ENCODE measurements at places on chromosomes 13 and 19.

GRCh38 chr19:56295531-56296455 lies 18.8 kb downstream of the ZSCAN5A start:
- no peak overlapping the region for H3K27ac ChIP-seq
- DNase-seq: no peak
- H3K36me3 ChIP-seq: peaks cover 10% of the 10 kb centered on the region
- no peak overlapping the region for H3K4me3 ChIP-seq
- H3K4me1 ChIP-seq: peaks cover 1% of the 10 kb centered on the region
- no peaks in the 10 kb centered on the region for H3K27me3 ChIP-seq

DNA sequence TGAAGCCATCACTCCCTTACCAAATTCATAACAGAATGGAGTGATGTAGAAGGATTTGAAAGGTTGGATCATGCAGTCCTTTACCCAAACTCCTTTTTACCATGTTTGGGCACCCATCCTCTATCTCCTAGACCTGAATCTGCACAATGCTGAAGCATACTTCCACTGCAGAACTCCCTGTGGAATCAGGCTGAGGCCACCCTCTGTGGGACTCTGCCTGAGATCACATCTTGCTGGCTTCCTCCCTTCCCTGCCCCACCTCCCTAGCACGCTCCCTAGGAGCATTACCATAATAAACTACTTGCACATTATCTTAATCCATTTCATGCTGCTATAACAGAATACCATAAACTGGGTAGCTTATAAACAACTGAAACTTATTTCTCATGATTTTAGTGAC lies 68.4 kb upstream of the VSTM2B start:
- no peak overlapping the region for H3K27ac ChIP-seq
- no peaks in the 10 kb centered on the region for H3K36me3 ChIP-seq
- no peak overlapping the region for H3K4me3 ChIP-seq
- H3K27me3 ChIP-seq: no peaks in the 10 kb centered on the region
- no peak for DNase-seq

GRCh38 chr13:101751488-101751887 lies 299.0 kb downstream of the ITGBL1 start:
- H3K36me3 ChIP-seq: no peaks in the 10 kb centered on the region
- H3K4me1 ChIP-seq: no peaks in the 10 kb centered on the region
- no peak overlapping the region for H3K27ac ChIP-seq
- DNase-seq: no peak

DNA sequence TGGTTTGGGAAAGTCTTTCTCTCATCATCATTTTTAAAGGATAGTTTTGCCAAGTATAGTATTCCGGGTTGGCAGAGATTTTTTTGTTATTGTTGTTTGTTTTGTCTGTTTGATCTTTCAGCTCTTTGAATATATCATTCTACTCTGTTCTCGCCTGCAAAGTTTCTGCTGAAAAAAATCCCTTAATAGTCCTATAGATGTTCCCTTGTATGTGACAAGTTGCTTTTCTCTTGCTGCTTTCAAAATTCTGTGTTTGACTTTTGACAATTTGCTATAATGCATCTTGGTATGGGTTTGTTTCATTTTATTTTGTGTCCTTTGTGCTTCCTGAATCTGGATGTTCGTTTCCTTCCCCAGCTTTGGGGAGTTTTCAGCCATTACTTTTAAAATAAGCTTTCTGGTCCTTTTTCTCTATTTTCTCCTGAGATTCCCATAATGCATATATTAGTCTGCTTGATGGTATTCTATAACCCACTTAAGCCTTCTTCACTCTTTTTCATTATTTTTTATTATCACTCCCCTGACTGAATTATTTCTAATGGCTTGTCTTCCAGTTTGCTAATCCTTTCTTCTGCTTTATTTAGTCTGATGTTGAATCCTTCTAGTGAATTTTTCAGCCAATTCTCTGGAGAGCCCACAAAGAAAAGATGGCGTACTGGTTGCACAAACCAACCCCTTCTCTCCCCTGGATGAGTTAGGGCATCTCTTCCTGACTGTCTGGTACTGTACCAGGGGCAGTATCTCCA lies 14.6 kb downstream of the ZNF569 start:
- H3K27ac ChIP-seq: no peak overlapping the region
- H3K36me3 ChIP-seq: peaks cover 55% of the 10 kb centered on the region
- no peak for DNase-seq
- no peaks in the 10 kb centered on the region for H3K27me3 ChIP-seq

- no peaks in the 10 kb centered on the region for H3K4me1 ChIP-seq
- no peak overlapping the region for H3K4me3 ChIP-seq
- H3K36me3 ChIP-seq: no peaks in the 10 kb centered on the region
- no peak for DNase-seq
Observed at GRCh38 chr13:101757446-101758039, 305.1 kb downstream of the ITGBL1 start.

GRCh38 chr13:21164631-21165030 lies 11.7 kb downstream of the SKA3 start:
- DNase-seq: no peak
- peaks cover 35% of the 10 kb centered on the region for H3K36me3 ChIP-seq
- no peak overlapping the region for H3K27ac ChIP-seq
- H3K27me3 ChIP-seq: no peaks in the 10 kb centered on the region
- no peak overlapping the region for H3K4me3 ChIP-seq

- H3K4me3 ChIP-seq: no peak overlapping the region
- DNase-seq: no peak
- peaks cover 41% of the 10 kb centered on the region for H3K36me3 ChIP-seq
- no peaks in the 10 kb centered on the region for H3K27me3 ChIP-seq
Observed at GRCh38 chr19:46736531-46737297, 9.1 kb upstream of the FKRP start.

GRCh38 chr13:40517486-40518480 lies 148.7 kb downstream of the FOXO1 start:
- H3K36me3 ChIP-seq: no peaks in the 10 kb centered on the region
- no peak overlapping the region for H3K4me3 ChIP-seq
- no peaks in the 10 kb centered on the region for H3K27me3 ChIP-seq

GRCh38 chr19:12867120-12868099 lies 13.8 kb downstream of the DNASE2 start:
- peaks cover 3% of the 10 kb centered on the region for H3K27me3 ChIP-seq
- H3K4me1 ChIP-seq: peaks cover 12% of the 10 kb centered on the region
- peaks cover 6% of the 10 kb centered on the region for H3K36me3 ChIP-seq
- H3K27ac ChIP-seq: no peak overlapping the region
- peak; percentile 67 for DNase-seq

GRCh38 chr19:18453269-18454024 lies 15.5 kb upstream of the ISYNA1 start:
- no peak overlapping the region for H3K27ac ChIP-seq
- H3K4me3 ChIP-seq: no peak overlapping the region

Data from activated CD4-positive, alpha-beta memory T cell treated with anti-CD3 and anti-CD28 coated beads, Interleukin-2, amount 10 ng/mL, durations not matched to agents 7 days and 5 days (primary cell).